Stimulated activated CD4-positive, alpha-beta T cell treated with anti-CD3 and anti-CD28 coated beads, TNF-alpha, amount 100 ng/mL, for 4 hours (primary cell): ENCODE measurements at places on chromosomes 6 and 20.

DNA sequence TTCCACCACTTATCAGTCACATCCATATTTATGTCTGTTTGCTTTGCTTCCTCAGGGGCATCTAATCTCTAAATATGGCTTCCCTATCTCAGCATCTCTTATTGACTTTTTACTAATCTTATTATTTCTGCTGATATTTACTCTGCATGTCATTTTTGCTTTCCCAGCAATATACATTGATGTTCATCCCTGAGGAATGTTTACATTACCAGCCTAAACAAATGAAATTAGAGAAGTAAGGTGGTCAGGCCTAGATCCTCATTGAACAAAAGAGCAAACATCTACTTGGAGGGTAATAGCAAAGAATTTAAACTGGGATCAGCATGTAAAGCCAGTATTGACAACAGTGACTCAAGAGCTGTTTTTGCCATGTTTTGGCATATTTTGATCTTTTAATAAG lies 546.4 kb downstream of the MMUT start:
- no peak for DNase-seq

- no peak for DNase-seq
Measured at GRCh38 chr6:52634211-52634610, 36.7 kb upstream of the TMEM14A start.

DNA sequence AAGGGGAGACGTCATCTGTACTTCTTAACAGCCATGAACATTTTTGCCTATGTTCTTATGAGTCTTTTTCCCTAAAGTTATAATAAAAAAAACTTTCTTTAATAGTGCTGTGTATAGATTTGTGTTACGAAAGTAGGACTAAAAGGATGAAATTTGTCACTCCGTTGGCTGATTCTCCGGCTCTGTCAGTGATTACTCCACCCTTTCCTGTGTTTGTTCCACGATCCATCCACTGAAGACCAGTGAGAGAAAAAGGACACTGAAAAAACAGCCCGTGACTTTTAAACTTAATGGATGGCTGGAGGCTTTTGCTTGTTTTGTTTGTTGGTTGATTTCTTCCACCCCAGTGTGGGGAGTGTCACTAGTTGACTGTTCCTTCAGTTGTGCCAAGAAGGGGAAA lies 232.0 kb upstream of the NOX3 start:
- no peak for DNase-seq

GRCh38 chr20:59923514-59923913 lies 9.9 kb downstream of the SYCP2 start:
- no peak for DNase-seq

- no peak for DNase-seq
Measured at GRCh38 chr6:129273161-129273560, 390.2 kb downstream of the LAMA2 start.

GRCh38 chr6:168414336-168415097 lies 26.5 kb upstream of the SMOC2 start:
- DNase-seq: no peak

GRCh38 chr6:44390158-44390683 lies 2.7 kb downstream of the CDC5L start:
- no peak for DNase-seq

DNA sequence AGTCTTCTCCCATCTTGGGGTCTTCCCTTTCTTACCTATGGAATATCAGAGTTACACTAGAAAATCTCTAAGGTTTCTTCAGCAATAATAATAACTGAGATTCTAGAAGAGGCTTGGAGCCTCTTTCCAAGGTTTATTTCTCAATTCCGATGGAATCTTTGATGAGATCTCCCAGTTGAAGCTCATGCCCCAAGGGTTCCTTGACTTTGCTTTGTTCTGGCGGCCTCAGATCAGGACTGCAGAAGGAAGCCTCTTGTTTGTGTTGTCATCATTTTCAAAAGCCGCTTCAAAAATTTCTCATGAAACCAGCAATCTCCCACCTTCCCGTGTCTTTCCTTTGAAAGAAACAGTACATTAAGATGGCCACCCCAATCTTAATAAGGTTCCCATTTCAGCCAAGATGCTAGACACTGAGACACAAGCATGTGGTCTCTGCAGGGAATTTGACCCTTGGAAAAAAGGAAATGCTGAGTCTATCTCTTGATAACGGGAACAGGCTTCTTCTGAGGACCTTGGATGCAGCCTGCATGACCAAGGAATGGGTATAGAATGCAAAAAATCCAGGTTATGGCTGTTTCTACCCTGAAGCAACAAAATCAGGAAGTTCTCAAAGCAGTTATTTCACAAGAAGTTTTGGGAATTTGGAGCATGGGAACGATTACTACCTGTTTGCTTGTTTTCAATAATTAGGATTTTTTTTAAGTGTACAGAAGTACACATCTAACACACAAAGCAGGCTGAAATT lies 141.6 kb downstream of the CD24 start:
- no peak for DNase-seq

GRCh38 chr6:35327349-35328027 lies 14.9 kb upstream of the PPARD start:
- peak; percentile 56 for DNase-seq
